ENCODE measurements at places on chromosomes 12 and 14.

- DNase-seq = no peak
Measured at GRCh38 chr14:71264260-71264659, 357.0 kb downstream of the PCNX1 start.

- no peak for DNase-seq
Measured at GRCh38 chr12:2395354-2395977, 342.7 kb downstream of the CACNA1C start.

DNA sequence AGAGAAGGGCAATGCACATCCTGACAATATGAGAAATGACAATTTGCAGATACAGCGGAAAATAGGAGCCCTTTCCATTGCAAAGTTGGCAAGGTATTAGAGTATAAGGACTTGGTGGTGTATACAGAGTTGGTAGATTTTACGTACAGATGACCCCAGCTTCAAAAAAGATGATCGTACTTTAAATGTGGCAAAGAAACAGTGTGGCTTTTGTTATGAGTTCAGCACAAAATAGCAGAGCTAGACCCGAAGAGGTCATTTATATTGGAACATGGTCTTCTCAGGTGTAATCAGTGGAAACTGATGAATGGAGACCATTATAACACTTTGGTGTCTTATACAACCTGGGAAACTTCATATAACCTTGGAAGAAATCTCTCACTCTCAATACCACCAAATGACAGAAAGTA, 2.3 kb downstream of the CLEC2B start:
- no peak for DNase-seq

DNA sequence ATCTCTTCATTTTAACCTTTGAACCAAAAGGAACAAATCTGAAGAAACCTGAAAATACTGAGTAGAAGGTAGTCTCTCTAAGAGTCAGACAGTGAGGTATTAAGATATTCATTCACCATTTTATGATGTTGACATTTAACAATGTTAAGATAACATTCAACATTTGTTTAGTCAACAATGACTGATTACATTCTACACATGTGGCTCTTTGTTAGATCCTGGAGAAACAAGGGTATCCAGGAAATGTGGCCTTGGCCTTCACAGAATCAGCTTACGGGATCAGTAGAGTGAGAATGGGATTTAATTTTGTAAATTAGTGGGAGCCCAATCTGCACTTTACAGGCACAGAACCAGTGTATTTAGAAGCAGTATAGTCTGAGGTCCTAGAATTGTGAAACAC, 355.5 kb downstream of the KCNH5 start:
- DNase-seq = no peak

- no peak for DNase-seq
Measured at GRCh38 chr12:386651-387050, 2.5 kb downstream of the KDM5A start.

DNA sequence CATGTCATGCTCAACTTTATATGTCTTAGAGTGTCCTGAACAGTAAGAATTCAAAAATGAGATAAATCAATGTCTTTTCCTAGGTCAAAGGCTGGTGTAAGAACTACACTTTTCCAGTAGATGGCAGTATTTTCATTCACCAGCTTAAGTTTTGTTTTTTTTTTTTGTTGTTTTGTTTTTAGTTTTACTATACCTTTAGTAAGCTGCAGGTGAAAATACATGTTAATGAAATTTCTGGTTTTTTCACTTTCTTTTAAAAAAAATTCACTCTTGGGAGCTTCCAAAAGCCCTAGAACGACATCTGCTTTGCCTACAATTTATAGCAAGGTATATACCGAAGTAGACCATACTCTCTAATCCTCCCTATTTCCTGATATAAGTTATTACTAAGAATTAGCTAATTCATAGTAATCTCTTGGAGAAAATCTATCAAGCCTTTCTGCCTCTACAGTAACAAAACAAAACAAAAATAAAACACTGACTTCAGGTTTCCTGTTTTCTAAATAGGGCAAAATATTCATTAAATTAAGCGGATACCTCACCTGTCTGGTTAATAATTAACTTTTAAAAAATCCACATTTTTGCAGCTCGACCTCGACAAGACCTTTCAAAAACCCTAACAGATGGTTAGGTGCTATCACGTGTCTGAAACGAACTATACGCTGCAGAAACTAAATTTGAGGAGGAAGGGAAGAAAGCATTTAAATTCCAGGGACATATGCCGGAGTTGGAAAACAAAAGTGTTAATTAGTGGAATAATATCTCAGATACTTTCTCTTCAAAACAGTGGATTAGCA, 2.7 kb upstream of the SAMD4A start:
- DNase-seq = no peak

DNA sequence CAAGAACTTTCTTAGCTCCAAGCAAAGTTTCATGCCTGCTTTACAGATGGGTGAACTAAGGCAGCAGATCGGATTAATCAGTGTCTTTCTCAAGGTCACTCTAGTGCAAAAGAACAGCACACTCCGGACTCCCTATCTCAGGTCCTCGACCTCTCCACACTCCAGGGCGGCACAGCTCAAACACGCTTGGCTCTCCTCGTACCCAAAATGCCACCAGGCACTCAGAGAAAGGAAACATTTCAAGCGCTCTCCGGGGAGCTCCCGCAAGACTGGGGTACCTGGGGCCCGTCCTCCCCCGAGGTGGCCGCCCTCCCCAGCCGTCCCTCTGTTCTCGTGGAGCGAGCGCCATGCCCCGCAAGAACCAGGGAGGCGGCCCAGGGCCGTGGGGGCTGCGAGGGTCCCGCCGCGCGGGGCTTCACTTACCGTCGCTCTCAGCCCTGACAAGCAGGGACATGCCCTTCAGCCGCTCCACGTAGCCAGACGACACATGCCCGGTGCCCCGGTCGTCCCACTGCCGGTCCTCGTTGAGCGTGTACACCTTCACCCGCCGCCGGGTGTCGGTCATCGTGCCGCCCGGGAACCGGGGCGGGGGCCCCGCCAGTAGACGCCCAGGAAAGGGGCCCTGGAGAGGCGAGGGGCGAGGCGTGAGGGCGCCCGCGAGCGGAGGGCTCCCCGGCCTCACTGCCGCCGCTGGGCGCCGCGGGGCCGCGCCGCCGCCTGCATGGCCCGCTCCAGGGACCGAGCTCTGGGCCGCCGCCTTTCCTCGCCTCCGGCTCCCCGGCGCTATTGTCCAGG, 830 bp downstream of the PPP4R3A start:
- DNase-seq = no peak

- DNase-seq = no peak
Measured at GRCh38 chr12:22956690-22957089, 331.7 kb downstream of the ETNK1 start.

DNA sequence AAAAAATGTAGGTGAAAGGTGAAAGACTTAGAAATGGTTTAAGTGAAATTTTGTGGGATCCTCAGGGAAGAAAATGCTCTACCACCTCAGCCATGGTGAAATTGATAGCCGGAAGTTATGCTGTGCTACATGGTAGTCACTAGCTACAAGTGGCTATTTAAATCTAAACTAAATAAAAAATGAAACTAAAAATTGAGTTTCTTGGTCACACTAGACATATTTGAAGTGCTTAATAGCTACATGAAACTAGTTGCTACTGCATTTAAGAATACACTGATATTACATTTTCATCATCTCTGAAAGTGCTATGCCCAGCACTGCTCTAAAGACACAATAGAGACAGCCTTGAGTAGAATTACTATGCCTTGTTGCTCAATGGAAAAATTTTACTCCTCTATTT, 10.3 kb upstream of the SLCO1B3 start:
- DNase-seq = no peak

- DNase-seq = no peak
Measured at GRCh38 chr14:101105045-101105444, 201.5 kb upstream of the RTL1 start.

DNA sequence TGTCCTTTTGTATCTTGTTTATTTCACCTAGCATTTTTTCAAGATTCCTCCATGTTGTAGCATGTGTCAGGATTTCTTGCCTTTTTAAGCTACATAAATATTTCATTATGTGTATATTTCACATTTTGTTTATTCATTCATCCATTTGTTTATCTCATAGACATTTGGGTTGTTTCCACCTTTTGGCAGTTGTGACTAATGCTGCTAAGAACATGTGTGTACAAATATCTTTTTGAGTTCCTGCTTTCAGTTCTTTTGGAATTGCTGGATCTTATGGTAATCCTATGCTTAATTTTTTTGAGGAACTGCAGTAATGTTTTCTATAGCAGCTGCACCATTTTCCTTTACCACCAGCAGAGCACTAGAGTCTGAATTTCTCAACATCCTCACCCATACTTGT, 62.4 kb downstream of the SCN8A start:
- no peak for DNase-seq

- DNase-seq = peak; percentile 70
Measured at GRCh38 chr14:30558675-30559555, at the start of gene G2E3. Gene G2E3, plus strand, starts transcription at chr14:30559158. Its CDS starts 21,922 bp downstream, at chr14:30581080.

- no peak for DNase-seq
Measured at GRCh38 chr12:49703647-49704137, 3.5 kb downstream of the FMNL3 start.

- DNase-seq = no peak
Measured at GRCh38 chr14:31360919-31361662, 59.3 kb downstream of the HEATR5A start.
